ENCODE measurements at places on chromosomes 4 and X. TPM values are rescaled to one million over a fixed set of nuclear protein-coding genes. Genes with fewer than 3 reads are reported as not detected.

DNA sequence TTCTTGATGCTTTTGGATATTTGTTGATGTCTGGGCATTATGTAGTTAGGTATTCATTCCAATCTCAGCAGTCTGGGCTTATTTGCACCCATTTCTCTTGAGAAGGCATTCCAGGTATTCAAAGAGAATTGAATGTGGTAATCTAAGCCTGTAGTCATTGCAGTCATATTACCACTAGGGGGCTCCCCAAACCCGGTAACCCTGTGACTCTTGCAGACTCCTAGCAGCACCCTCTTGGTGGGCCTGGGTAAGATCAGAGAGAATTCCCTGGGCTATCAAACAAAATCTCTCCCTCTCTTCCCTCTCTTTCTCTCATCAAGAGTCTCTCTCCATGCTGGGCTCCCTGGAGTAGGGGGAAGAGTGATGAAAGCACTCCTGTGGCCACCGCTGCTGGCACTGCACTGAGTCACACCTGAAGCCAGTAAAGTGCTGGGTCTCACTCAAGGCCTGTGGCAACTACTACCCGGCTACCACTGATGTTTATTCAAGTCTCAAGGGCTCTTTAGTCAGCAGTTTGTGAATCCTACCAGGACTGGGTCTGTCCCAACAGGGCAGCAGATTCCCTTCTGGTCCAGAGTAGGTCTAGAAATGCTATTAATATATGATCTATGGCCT lies 187.7 kb upstream of the NUDT10 start:
- peak; percentile 44 for DNase-seq

DNA sequence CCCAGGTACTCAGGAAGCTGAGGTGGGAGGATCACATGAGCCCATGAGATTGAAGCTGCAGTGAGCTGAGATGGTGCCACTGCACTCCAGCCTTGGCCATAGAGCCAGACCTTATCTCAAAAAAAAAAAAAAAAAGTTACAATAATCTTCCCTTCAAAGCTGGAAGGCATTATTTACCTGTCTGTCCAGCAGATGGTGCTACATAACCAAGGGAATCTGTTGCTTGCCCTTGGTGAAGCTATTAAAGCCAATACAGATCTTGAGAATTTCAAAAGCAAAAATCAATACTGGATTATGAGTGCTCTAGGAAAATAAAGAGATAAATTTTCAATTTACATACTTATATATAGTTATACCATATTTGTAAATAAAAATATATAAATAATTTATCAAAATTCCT lies 25.9 kb downstream of the PKD2 start:
- DNase-seq = peak; percentile 70

GRCh38 chr4:169014586-169014985 lies 4.5 kb upstream of the CBR4 start:
- no peak for DNase-seq

- no peak for DNase-seq
These were observed 29.3 kb downstream of the SOD3 start for GRCh38 chr4:24824720-24825119.

- DNase-seq = no peak
These were observed 55.8 kb downstream of the BCOR start for GRCh38 chrX:40041915-40042314.

GRCh38 chr4:59063015-59063720 lies 1953.0 kb upstream of the IGFBP7 start:
- no peak for DNase-seq

DNA sequence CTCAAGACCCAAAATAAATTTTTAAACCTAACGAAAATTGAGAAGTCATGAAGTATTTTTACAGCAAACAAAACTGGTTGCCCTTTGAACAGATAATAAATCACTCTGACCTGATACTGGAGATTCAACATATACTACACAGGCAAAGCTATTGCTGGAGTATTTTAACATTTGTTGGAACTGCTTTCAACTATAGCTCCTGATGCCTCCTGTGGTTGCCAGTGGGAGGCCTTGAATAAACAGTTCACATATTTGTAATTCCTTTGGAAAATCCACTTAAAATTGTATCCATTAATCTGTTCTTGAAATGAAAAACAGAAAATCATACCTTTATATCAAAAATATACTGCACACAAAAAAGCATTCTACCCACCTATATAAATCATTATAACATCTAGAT lies 605.1 kb downstream of the KCTD8 start:
- no peak for DNase-seq

DNA sequence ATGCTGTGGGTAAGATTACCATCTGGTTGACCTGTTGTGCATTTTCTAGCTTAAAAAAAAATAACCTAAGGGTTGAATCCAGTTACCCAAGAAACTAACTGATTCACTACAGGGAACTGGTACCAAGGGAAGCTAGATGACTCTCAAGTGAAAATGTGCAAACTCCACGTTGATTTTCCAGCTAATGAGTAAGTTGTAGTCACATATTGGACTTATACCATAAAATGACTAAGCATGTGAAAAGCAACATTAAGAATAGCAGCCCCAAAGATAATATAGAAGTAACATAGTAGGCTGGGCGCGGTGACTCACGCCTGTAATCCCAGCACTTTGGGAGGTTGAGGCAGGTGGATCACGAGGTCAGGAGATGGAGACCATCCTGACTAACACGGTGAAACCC lies 270.9 kb downstream of the SPRY1 start:
- no peak for DNase-seq

GRCh38 chrX:42247241-42247640 lies 323.9 kb upstream of the CASK start:
- no peak for DNase-seq

- DNase-seq = no peak
These were observed 180.5 kb upstream of the RBPJ start for GRCh38 chr4:26140150-26140898.

DNA sequence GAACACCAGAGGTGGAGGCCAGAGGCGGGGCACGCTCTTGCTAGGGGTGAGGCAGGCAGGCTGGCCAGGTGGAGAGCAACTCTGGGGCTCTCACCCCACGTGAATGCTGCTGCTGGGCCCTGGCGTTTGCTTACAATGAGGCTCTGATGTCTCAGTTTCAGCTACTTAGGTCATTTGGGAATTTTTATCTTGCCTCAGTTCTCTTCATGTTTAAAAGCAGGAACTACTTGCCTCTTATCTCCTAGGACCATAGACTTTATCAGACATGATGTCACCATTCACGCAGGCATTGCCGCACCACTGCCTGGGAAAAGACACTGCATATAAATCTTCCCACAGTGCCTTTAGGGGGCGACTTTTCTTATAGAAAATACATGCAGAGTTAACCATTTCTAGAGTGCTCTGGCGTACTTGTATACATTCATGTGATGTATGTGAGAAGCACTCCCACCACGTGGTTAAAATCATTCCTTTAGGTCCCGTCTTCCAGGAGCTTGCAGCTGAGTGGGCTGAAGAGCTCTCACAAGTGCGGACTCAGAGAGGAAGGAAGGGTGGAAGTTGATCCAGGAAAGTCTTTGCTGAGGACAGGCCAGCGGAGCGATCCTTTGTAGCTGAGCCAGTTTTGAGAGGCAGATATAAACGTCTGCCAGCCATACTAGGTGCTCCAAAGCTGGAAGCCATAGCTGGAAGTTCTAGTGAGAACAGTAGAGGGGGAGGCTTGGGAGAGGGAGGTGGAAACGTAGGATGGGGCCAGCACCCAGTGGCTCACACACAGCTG lies 84.3 kb upstream of the CLDN34 start:
- no peak for DNase-seq

GRCh38 chrX:68914479-68914946 lies 85.7 kb downstream of the EFNB1 start:
- DNase-seq = no peak

DNA sequence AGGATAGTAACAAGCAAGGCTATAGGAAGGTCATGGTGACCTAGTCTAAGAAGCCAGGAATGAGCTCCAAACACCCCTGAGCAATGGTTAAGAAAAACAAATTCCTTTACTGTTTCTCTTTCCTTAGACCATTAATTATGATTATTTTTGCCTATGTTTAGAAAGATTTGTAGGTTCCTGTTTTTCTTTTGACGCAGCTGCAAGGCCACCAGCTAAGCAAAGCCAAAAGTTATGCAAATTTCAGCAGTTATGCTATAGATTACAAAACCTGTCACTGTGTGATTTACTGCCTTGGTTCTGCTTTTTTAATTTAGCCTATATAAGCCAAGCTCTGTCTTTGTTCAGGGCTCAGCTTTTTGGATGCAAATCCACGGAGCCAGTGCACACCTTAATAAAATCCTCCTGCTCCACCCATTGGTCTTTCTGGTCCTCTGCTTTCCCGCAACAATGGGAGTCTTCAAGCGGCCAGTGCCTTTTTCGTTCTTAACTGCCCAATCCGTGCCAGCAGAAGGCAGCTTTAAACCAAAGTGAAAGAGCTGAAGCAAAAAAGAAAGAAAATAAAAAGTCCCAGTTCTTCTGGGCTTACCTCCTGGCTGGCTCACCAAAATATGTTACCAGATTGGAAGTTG lies 1.4 kb upstream of the CEP135 start:
- peak; percentile 10 for DNase-seq

DNA sequence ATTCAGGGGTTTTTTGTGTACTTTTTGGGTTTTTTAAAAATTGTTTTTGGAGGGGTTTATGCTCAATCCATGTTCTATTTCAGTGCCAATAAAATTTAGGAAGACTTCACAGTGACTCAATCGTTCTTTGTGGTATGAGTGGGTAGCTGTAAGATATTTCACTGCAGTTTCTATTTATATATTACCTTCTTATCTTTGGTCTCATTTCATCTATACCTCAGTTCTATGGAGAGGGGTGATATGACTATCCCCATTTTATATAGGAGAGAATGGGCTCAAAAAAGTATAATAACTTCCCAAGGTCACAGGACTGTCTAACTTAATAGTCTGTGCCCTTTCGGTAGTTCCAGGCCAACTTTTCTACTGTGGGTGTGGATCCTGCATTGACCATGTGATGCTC lies 74.4 kb downstream of the MSN start:
- DNase-seq = no peak

- no peak for DNase-seq
These were observed 33.0 kb upstream of the HMX1 start for GRCh38 chr4:8904666-8905065.

- DNase-seq = no peak
These were observed 13.8 kb downstream of the ARAP2 start for GRCh38 chr4:36230534-36230933.

DNA sequence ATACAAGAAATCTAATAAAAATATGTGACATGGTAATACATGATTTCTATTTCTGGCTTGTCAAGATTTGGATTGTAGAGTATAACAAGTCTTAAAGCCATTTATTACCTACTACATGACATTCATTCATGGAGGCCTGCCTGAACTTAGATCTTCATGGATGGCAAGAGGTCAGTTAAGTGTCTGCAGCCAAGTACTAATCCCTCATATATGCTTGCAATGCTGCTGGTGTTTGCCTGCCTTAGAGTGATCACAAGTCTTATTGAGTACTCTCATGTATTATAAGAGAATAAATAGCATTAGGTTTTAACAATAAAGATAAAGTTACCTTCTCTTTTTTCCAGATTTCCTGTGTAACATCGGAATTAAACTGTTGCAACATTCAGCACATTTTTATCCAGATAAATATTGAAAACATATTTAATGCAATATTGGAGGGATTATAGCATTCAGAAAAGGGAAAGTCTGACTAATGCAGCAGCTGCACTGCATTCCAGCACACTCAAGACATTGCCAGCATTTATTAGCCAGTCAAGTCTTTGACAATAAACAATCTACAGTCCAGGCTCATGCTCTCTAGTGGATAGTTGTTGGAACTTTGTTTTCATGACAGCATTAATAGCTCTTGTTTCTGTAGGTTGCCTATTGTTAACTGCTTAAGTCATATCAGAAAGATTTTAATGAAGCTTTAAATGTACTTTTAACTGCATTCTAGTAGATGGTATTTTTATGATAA lies 737.1 kb downstream of the FAT4 start:
- DNase-seq = no peak

- no peak for DNase-seq
These were observed 163.4 kb downstream of the AREG start for GRCh38 chr4:74608151-74608949.

DNA sequence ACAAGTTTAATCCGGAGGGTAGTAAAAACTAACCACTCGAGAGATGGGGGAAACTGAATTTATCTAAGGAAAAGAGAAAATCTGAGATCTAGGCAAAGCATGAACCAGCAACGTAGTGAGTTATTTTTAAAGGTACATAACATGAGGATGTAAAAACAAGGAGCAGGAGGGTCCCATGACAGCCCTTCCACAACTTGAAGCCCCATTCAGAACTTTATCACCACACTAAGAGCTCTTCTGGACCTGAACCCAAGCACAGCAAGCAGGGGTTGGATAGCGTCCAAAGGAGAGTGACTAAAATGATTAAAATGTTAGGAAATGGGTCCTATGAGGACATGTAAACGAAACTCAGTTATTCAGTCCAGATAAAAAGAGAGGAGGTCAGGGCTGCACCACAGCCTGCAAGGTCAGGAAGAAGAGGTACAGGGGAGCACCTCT lies 16.2 kb downstream of the SH3RF1 start:
- no peak for DNase-seq

Gene ARX
- total RNA-seq = not detected

Gene RENBP
- 14.2 TPM for total RNA-seq

Gene FBXL5
- total RNA-seq = 38.6 TPM

Gene SH2D1A
- 64.4 TPM for total RNA-seq

All from activated CD4-positive, alpha-beta T cell treated with anti-CD3 and anti-CD28 coated beads, Interleukin-2, amount 10 ng/mL, durations not matched to agents 7 days and 5 days (primary cell).